ENCODE measurements at places on chromosomes 7 and 10.

- no peak for DNase-seq
Measured at GRCh38 chr10:61859786-61860185, 41.7 kb upstream of the ARID5B start.

GRCh38 chr10:31972519-31973041 lies 43.9 kb upstream of the ARHGAP12 start:
- no peak for DNase-seq

- no peak for DNase-seq
Measured at GRCh38 chr7:92403760-92404074, 43.6 kb upstream of the GATAD1 start.

- no peak for DNase-seq
Measured at GRCh38 chr7:20064974-20065862, 152.0 kb downstream of the MACC1 start.

DNA sequence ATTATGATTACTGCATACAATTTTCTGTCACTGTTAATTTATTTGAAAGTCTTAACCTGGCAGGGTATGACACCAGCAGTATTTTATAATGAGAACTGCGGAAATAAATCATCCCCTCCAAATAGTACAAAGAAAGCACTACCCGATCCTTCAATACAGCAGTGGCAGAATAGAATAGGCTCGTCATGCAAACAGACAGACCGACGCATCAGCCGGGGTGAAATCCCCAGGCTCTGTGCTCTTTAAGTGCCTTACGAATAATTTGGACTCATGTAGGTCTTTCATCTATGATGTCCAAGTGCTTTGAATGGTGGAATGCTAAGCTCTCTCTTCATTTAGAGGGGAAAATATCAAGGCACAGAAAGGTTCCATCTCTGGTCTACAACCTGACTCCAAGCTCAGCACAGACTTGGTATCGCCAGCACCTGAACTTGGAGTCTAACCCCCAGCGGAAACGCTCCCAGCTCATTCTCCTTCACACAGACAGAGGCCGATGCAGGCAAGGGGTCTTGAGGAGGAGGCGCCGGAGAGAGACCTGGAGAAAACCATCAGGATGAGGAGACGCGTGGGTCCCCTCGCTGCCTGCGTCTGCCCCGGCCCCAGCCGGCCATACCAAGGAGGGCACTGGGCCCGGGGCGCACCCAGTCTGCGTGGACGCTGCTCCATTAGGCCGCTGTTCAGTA lies 568.1 kb upstream of the MKI67 start:
- peak; percentile 21 for DNase-seq

- peak; percentile 78 for DNase-seq
Measured at GRCh38 chr10:72887043-72887442, 6.5 kb upstream of the OIT3 start.

- DNase-seq: no peak
Measured at GRCh38 chr10:27373566-27374160, 130.4 kb upstream of the RAB18 start.
